CD4-positive, alpha-beta T cell treated with Interleukin-2 at 100 ng/mL for 4 hours (primary cell): ENCODE measurements at places on chromosomes 5 and 9.

- no peak for DNase-seq
Measured at GRCh38 chr9:138023394-138024124, 146.0 kb downstream of the CACNA1B start.

DNA sequence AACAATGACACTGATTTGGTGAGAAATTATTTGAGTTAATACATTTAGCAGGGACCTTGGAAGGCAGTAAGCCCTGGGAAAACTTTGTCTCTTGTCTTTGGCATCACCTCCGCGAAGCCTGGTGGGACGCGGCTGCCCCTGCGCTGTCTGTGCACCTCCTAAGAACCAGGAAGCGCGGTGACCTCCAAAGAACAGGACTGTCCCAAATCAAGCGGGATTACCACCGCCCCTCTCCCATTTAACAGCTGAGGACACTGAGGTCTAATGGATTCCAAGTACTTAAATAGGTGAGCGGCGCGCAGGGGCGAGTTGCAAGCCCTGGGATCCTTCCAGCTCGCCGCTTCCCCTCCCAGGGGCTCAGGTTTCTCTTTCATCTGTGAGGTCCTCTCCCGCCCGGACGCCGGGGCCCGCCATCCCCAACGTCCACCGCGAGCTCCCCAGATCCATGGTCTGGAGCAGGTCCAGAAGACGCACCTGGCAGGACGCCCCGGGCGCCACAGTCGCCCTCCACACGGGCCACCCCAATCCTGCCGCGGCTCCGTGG, 432 bp downstream of the STARD4 start:
- no peak for DNase-seq

GRCh38 chr9:110146373-110146772, 61.6 kb downstream of the C9orf152 start:
- no peak for DNase-seq

- DNase-seq: peak; percentile 26
Measured at GRCh38 chr5:113489299-113489698, 1.0 kb upstream of the MCC start.

GRCh38 chr5:81192373-81192750, 40.8 kb upstream of the CKMT2 start:
- DNase-seq: no peak

- DNase-seq: no peak
Measured at GRCh38 chr5:133925866-133926488, 42.4 kb downstream of the C5orf15 start.
